BJ (cell line): ENCODE measurements at places on chromosomes 4 and X.

GRCh38 chr4:87489678-87490077 lies 39.5 kb downstream of the SPARCL1 start:
- no peak for DNase-seq

- DNase-seq = no peak
These were observed 12.8 kb upstream of the CFAP299 start for GRCh38 chr4:80322716-80323115.

DNA sequence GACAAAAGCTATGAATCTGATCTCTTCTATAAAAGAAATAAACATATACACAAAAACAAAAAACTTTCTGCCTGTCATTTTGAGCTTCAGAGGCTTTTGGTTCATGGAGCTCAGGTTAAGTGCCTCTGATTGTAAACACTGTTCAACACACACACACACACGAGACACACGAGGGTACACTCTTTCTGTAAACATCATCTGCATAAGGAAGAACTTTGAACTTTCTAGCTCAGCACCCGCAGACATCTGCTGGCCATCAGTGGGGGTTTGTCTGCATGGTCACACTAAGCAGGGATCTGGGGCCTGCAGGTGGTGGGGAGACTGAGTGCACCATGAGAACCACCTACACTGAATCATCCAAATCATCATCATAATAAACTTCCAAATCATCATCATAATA lies 54.9 kb downstream of the STX18 start:
- DNase-seq = no peak

DNA sequence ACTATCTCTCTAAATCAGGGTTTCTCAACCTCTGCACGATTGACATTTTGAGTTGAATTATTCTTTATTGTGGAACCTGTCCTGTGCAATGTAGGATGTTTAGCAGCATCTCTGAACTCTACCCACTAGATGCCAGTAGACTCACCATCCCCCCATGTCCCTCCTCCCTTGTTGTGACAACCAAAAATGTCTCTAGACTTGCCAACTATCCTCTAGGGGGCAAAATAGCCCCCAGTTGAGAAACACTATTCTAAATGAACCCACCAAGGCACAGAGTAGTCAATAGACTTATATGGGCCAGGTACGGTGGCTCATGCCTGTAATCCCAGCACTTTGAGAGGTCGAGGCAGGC lies 49.1 kb upstream of the GAB1 start:
- DNase-seq = no peak

DNA sequence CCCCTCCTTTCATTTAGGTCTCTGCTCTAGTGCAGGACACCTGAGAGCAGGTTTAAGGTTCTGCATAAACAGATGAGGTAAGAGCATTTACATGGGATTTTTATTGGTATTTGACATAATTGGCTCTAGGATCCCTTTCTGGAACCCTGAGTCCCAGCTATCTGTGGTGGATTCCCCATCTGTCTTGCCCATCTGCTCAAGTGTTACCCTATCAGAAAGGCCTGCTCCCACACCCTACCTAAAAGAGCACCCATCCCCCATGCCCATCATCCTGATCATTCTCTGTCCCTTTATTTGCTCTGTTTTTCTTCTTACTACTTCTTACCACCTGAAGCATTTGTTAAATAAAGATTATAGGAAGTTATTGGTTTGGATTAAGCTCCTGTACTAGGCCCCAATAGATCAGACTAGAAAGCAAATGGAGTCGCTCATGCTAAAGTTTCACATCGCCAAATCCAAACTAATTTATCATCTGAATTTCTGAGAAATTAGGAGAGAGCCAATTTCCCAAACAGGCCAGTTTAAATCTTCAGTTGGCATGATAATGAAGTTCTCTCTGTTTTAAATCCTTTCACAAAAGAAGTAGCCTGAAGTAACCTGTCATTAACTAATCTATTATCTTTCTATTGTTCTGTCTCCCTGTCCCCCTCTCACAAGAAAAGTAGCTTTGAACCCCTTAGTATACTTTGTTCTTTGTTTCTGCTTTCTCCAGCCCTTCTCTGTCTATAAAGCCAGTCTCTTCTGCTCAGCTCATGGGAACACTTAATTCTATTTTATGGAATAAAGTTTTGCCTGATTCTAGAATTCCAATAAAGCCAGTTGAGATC lies 178.6 kb downstream of the ZNF674 start:
- DNase-seq = no peak

DNA sequence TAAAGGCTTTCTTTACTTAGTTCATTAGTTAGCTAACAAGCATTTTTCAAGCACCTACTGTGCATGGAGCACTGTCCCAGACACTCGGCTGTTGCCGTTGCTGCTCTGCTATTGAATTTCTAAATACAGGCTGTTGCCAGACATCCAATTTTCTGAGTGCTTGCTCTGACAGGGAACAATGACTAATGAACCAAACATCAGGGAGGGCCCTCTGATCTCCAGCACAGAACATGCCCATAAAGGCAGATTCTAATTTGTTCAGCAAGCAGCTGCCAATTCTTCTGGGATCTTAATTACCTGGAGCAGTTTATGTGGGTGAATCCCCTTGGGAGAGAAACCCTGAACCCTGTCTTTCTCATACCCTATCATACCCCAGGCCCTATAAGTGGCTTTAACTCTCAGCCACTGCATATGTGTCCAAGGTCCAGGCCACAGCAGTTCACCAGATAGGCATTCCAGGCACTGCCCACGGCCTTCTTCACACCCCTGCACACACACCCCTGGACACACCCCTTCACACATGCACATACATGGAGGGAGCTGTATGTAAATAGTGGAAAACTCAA lies 27.9 kb downstream of the TSC22D3 start:
- DNase-seq = no peak

DNA sequence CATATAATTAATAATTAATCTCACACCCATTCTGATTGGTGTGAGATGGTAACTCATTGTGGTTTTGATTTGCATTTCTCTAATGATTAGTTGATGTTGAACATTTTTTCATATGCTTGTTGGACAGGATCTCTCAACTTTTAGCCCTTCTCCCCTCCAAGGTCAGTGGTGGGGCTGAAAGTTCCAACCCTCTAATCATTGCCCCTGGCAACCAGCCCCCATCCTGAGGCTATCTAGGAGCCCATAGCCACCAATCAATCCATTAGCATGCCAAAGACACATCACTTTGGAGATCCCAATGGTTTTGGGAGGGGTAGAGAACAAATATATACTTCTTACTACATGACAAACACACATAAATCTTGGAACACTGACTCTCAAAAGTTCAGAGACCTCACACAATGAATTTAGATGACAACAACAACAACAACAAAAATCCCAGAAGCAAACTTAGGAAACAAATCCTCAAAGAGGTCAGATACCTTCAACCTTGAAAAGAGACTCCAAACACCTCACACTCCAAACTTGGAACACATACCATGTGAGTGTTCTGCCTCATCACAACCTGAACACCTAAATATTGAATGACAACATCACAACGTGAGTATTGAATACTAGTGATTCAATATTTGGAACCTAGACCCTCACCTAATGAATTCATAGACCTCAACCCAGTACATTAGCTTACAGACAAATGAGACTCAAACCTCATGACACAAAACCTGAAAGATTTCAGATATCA lies 19.0 kb upstream of the PAGE4 start:
- no peak for DNase-seq

DNA sequence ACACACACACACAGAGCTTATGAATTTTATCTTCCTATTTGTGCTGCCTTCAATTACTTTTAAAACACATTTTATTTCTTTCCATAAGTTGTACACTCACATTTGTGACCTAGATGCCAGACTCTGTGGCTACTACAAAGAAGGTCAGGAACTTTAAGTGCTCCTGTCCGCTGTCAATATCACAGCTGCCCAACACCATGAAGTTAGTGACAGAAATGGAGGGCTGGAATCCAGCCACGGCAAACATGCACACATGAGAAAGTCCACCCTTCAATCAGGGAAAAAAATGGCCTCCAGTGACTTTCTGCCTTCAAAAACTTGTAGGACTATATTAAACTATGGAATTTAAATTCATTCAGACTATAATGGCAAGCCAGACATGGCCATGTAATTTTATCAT lies 334.4 kb upstream of the FSTL5 start:
- DNase-seq = no peak
